ENCODE measurements at places on chromosomes 5 and 9.

- DNase-seq, result no peak
These were observed 27.5 kb downstream of the B4GALT1 start for GRCh38 chr9:33139421-33140228.

GRCh38 chr5:55860288-55860687 lies 9.1 kb downstream of the IL31RA start:
- DNase-seq, result no peak

DNA sequence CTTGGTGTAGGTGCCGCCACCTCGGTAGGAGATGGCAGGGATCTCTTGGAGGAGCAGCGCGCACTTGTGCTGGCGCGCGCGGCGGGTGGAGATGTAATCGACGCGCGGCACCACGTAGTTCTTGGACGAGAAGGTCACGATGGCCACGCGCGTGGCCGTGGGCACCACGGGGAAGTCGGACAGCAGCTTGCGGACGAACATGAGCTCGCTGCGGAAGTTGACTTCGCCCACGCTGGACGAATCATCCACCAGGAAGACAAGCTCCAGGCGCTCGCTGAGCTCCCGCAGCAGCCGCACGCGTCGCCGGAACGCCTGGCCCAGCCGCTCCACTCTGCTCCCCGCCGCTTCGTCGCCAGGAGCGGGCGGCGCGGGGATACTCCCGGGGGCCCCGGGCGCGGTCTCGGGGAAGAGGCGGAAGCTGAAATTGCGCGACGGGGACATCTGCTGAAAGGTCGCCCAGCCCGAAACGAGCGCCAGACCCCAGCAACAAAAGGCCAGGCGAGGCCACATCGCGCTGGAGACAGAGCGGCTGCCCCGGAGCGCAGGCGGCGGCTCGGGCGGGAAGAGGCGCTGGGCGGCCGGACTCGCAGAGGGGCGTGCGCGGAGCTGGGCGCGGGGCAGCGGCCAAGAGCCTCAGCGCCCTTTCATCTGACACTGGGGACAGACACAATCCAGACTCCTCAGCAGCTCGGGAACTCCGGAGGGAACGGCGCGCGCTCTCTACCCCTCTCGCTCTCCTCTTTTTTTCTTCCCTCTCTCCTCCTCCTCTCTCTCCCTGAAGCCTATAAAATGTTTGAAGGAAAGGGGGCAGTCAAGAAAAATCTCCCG lies at the start of gene SVEP1:
Gene SVEP1 (minus strand): TSS at position 708 of the 828 bp plus-strand sequence. CDS start 198 bp downstream, at position 510.
- DNase-seq, result peak; percentile 54

- DNase-seq, result no peak
These were observed 582.5 kb downstream of the TAF11L14 start for GRCh38 chr5:18216729-18217128.

- peak; percentile 4 for DNase-seq
These were observed 39.2 kb upstream of the NEK6 start for GRCh38 chr9:124218438-124218982.
